ENCODE measurements at places on chromosomes 3 and 15.
A peak's percentile ranks its signal among the peaks of the same experiment; 100 is the strongest.

GRCh38 chr3:170301405-170301804 is 56.1 kb upstream of the SKIL start:
- DNase-seq, result no peak

DNA sequence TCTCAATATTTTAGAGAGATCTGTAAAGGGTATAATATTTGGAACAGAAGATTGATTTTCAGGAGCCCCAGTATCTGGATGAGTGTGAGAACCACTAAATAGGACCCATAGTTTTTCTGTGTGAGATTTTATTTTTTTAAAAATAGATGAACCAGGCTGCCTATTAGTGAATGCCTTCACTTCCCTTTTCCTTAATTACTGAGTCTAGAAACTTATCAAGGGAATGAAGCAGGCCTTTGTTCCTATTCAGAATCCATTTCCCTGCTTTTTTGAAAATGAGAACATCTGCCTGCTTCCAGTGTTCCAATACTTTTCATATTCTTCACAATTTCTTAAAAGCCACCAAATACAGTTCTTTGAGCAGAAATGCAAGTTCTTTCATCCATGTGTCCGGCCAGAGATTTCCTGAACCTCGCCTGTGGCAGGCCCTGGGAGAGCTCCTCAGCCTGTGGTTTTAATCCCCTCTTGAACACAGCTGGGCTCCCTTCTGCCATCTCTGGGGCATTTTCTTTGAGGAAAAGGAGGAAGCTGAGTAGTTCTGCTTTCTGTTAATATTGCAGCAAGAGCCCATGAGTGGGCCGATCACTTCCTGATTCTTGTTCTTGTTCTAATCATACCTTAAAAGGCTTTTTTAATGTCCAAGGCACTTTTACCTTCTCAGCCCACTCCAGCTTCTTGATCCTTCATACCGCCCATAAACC is 4.7 kb downstream of the EHD4 start:
- DNase-seq, result no peak

DNA sequence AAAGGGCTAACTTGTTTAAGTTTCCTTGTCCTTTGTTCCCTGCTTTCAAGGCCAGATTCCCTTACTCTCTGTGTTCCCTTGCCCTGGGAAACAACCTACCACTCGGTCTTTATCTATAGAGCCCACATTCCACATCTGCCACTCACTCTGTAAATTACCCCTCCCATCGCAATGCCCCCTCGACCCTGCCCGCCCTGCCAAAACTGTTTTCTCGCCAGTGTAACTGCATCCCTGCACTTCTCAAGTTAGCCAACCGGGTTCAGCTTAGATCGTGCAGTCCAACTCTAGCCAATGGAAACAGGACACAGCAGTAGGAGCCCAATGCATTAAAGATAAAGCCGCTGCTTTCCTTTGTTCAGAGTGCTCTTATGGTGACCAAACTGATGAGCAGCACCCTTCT is 263.6 kb downstream of the TBL1XR1 start:
- DNase-seq, result no peak

- no peak for DNase-seq
Measured at GRCh38 chr15:101138913-101139880, 112.7 kb downstream of the CHSY1 start.

DNA sequence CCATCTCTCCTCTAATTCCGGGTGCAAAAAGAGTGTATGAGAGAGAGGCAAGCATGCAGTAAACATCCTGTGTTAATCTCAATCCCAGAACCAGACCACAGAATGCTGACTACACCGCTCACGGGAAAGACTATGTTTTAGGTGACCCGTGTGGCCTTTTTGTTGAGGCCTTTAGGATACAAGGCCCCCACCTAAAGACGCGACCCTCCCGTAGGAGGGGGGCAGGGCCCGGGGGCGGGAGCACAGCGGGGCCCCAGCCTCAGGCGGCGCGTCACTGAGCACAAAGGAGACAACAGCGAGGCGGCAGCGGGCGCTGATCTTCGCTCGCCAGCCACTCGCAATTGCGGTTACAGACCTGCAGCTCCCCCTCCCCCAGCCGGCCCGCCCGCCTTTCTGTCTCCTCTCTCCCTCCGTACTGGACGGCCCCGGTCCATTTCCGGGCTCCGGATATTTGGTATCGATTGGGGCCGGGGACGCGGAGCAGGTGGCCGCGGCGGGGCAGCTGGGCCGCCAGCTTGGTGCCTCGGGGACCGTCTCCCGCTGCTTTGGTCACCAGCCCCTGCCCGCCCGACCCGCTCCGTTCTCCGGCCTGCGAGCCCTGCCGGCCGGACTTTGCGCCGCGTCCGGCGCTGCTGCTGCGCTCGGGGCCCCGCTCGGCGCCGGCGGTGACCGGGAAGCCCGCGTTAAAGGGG is at the start of gene CCDC50:
CCDC50 (plus strand) TSS at position 433 of the 692 bp plus-strand sequence. CDS start 281 bp downstream, outside the sequence.
- peak; percentile 17 for DNase-seq

GRCh38 chr15:90706394-90707327 is 10.5 kb upstream of the BLM start:
- no peak for DNase-seq

GRCh38 chr3:66443118-66443803 is 57.6 kb downstream of the LRIG1 start:
- no peak for DNase-seq

DNA sequence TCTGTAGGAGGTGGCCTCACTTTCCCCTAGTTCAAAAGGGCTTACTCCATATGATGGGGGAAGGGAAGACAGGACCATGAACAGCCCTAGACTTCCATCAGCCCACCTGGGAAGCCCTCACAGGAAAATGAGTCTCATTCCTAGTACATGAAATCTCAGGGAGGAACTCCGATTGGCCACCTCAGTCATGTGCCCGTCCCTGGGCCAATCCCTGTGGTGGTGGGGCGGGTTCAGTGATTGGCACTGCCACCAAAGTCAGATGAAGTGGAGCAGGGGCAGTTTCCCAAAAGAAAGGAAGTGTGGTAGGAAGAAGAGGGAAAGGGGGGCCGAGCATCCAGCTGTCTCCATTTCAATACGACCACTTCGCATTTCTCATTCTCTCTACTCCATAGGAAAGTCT is 25.9 kb upstream of the GP9 start:
- DNase-seq, result no peak

DNA sequence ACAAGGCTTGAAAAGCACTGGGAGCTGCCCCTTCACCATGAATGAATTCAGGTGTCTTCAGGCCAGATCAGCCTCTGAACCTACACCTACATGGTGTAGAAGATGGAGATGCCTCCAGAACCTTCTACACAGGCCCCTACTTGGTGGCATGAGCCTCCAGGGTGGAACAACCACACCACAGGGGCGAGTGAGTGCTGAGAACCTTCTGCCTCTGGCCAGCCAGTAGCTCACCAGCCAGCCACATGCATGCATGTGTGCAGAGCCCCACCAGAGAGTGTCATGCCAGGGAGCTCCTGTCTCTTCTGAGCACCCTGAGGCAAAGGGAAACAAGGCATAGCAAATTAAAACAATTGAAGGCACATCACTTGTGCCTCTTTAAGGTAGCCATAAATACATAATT is 161.8 kb upstream of the TOPAZ1 start:
- no peak for DNase-seq

GRCh38 chr15:40014390-40014789 is 24.6 kb downstream of the SRP14 start:
- no peak for DNase-seq

- DNase-seq, result no peak
Measured at GRCh38 chr15:67509918-67510317, 11.0 kb upstream of the C15orf61 start.

DNA sequence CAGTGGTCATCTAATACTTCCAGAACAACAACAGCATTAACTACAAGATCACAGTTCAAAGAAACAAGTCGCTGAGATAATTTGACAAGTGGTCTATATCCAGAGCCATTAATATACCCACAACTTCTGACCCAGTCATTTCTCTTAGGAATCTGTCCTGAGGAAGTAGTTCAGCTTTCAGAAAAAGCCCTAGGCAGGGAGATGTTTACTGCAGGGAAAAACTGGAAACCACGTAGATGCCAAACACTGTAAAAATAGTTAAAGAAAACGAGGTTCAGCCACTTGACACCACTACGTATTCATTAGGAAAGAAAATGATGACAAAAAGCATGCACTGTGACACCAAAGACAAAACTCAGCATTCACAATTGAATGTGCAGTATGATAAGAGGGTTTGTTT is 22.3 kb upstream of the CDCP1 start:
- DNase-seq, result no peak

- no peak for DNase-seq
Measured at GRCh38 chr3:64801856-64802255, 114.1 kb upstream of the ADAMTS9 start.

- DNase-seq, result no peak
Measured at GRCh38 chr3:149567381-149567780, 90.4 kb downstream of the WWTR1 start.

DNA sequence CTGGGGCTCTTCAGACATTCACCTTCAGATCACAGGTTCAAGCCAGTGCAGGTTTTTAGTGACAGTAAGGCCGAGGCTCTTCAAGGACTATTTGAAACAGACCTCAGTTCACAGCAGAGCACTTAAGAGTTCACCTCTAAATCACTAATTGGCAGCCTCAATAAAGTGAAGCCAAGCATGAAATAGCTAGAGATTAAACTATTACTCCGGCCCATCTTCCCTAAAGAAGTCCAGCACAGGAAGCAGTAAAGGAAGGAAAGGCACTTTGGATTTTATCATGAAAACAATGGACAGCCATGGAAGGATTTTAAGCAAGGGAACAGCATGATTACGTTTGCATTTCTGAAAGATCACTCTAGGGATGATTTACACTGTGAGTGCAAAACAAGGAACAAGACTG is 27.6 kb upstream of the ARL6 start:
- no peak for DNase-seq
